ENCODE measurements at places on chromosomes 12 and 14.

DNA sequence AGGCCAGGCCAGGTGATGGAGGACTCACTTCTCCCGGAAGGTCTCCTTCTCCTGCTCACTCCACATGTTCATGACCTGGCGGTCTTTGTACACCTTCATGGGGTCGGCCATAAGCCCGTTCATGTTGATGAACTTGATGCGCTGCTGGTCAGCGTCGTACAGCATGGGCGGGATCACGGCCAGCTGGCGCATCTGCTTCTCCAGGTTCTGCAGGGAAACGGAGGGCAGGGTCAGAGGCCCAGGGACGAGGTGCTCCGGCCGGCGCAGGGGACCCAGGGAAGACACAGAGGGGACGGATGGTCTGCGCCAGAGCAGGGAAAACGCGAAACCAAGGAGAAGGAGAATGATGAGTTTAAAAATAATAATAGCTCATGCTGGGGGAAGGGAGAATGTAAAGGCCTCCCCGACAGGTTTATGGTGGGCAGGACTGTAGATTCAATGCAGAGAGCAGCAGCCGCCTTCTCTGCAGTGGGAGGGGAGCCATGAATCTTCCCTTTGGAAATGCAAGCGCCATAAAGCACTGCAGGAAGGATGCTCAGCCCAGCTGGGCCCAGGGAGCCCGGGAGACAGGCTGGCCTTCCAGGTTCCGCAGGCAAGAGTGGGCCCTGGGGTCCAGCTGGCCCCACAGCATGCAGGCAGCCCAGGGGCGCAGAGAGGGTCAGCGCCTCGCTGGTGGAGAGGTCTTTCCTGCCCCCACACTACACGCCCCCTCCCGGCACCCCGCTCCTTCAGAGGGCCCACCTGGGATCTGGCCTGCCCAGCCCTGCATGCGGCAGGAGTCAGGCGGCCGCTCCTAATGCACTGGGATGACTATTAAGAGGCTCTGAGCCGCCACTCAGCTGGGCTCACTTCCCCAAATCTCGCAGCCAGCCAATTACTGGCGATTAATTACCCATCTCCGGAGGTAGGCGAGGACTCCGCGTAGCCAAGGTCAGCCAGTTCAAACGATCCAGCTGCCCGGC lies 132.0 kb downstream of the RFLNA start:
- DNase-seq = no peak

DNA sequence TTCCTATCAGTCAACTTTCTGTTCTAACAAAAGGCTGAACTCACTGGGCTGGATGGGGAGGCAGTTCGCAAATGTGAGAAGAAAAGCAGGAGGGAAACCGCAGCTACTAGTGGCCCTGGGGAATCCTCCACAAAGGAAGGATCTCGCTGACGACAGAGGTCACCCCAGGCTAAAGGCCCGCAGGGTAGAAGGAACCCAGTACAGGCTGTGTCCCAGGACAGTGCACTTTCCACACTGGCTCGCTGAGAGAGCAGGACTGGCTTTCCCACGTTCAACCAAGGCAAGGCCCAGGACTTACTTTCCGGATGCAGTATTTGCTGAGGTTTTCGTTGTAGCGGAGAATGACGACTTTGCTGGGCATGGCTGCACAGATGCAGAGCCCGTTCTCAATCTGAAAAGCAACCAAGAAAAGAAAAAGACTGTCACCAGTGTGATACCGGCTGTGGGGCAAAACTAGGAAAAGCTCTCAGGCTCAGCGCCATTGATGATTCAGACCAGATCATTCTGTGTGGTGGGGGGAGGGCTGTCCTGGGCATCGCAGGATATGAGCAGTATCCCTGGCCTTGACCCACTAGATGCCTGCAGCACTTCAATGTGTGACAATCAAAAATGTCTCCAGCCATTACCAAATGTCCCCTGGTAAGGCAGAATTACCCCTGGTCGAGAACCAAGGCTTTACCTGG lies 36.3 kb downstream of the PRKAB1 start:
- no peak for DNase-seq

GRCh38 chr14:35337269-35338255 lies 45.4 kb downstream of the PSMA6 start:
- no peak for DNase-seq

GRCh38 chr12:14416658-14417057 lies 51.2 kb downstream of the ATF7IP start:
- no peak for DNase-seq

GRCh38 chr12:60926256-60926655 lies 1330.4 kb downstream of the SLC16A7 start:
- DNase-seq = no peak

DNA sequence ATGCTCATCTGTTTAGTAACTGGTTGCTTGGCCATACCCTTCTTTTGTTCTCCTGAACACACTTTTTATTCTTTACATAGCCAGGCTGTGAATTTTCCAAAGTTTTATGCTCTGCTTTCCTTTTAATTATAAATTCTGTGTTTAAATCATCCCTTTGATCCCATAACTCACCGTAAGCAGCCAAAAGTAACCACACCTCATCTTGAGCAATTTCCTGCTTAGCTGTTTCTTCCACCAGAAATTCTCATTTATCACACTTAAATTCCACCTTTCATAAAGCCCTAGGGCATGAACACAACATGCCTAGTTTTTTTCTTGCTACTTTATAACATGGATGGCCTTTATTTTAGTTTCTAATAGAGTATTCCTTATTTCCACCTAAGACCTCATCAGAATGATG lies 510.7 kb downstream of the C12orf50 start:
- no peak for DNase-seq

DNA sequence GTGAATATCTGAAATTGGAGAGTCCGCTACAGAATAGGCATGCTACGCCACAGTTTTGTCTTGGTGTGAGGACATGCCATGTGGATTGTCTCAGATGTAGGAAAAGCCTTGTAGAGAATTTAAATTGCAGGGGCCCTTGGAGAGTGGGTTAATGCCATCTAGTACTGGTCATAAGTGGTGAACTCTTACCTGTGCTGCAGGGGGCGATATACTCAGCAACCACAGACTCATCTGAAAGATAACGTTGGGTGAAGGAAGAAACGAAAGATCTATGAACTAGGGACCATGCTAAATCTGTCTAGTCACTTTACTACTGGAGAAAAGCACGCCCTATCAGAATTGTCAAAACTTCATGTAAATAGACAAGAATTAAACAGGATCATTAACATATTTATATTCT lies 33.7 kb upstream of the A2M start:
- DNase-seq = no peak

- no peak for DNase-seq
Measured at GRCh38 chr14:60323199-60323896, 74.3 kb downstream of the PPM1A start.

- DNase-seq = no peak
Measured at GRCh38 chr14:55715889-55716288, 135.9 kb downstream of the KTN1 start.

GRCh38 chr12:13367973-13368372 lies 171.4 kb downstream of the EMP1 start:
- DNase-seq = no peak

GRCh38 chr12:29102741-29103140 lies 46.3 kb upstream of the FAR2 start:
- no peak for DNase-seq

GRCh38 chr12:6380141-6381121 lies 3.5 kb upstream of the LTBR start:
- DNase-seq = no peak

GRCh38 chr12:28172434-28173030 lies 17.7 kb upstream of the CCDC91 start:
- DNase-seq = no peak

DNA sequence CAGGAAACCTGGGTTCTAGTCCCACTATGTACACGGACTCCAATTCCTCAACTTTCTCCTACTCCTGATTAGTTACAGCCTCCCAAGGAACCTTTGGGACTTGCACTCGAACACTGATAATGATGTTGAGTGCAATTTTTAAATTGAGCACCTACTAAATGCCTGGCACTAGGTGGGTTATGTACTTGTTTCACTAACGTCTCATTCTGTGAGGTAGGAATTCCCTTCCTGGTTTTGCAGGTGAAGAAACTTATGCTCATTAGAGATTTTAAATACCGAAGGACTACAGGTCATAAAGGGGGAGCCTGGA lies 536 bp downstream of the PARPBP start:
- DNase-seq = no peak

- DNase-seq = no peak
Measured at GRCh38 chr12:104279164-104279563, 24.4 kb upstream of the EID3 start.

DNA sequence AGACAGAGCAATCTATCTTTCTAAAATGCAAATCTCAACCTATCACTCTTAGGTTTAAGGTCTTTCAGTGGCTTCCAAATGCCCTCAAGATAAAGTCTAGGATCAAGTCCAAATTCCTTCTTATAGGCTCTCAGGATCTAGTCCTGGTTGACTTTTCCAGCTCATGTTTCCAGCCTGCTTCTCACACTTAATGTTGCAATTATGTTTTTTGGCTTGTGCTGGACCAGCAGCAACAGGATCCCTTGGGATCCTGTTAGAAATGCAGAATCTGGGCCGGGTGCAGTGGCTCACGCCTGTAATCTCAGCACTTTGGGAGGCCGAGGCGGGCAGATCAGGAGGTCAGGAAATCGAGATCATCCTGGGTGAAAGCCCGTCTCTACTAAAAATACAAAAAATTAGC lies 10.6 kb downstream of the GPR33 start:
- DNase-seq = no peak

DNA sequence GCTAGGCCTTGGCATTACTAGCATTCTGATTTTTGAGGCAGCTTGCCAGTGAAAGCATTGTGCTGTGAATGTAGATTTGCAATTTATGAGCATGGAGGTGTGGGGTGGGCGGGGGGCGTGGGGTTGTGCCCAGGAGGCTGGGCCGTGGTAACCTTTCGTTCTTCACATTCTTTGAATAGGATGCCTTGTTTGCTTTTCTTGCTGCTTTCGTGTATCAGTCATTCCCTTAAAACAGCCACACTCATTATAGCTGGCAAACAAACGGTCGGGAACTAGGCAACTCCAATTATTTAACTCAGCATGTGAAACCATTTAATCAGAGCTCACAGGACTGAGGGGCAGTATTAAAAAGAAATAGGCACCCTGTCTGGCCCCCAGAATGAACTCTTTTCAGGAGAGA lies 115.9 kb upstream of the PELI2 start:
- no peak for DNase-seq

DNA sequence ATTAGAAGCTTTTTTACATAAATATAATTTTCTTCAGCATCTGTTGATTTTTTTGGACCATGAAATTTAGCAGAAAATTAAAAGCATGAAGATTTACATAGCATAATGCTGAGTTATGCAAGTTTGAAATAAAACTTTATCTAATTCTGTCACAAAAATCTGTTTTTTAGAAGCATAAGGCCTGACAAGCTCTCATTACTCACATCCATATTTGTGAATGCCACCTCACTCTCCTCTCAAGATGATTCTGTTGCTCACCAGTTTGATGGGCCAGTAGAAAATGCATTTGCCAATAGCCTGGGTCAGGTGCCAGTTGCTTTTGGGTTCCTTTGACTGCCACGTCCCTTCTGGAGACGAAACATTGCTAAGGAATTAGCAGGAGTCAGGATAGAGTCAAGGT lies 181.5 kb upstream of the ATP2B1 start:
- DNase-seq = no peak

DNA sequence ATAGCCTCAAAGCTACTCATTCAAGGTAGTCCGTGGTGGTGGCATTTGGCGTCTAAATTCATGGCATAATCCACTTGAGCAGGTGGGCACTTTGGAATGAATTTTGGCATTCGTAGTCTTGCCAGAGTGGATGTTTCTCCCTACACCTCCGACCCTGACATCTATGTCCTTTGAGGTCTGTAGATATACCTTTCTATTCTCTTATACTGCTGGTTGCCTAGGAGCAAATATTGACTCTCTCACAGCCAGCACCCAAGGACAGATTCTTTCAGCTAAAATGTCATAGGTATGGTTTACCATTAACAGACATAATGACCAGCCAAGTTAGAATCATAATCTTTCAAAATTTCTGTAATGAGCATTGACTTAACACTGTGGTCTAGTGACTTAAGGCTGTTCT lies 47.4 kb upstream of the FLRT2 start:
- no peak for DNase-seq

DNA sequence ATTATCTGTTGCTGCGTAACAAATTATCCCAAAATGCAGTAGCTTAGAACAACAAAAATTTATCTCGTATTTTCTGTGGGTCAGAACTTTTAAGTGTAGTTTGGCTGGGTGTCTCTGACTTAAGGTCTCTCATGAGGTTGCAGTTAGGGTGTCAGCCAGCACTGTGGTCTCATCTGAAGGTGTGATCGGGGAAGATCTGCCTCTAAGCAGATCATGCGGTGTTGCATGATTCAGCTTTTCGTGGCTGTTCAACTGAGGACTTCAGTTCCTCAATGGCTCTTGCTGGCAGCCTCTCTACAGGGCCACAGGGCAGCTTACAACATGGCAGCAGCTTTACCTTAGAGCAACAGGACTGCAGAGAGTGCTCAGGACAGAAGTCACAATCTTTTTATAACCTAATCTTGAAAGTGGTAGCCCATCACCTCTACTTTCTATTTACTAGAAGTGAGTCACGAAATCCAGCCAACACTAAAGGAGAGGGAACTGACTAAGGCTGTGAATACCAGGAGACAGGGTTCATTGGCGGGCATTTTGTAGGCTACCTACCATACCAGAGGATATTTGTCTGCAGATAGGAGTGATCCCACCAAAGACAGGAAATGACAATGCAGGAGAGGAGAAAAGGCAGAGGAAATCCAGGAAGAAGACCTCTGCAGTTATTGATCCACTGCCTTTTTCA lies 1.8 kb upstream of the TMPRSS12 start:
- DNase-seq = no peak

DNA sequence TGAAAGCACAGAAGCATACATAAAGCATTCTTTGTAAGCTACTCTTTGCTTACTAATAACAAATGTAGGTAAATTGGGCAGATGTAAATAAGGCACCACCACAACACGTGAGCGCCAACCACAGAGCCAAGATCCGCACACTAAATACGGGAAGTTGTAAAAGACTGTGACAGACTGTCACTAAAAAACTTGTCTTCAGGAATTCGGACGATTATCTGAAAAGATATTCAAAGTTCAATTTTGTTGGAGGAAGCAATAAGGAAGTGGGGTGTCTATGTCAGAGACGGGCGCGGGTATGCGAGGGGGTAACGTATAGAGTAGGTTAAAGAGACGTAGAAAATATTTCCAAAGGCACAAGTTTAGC lies 1.5 kb upstream of the HSP90B1 start:
- peak; percentile 9 for DNase-seq

DNA sequence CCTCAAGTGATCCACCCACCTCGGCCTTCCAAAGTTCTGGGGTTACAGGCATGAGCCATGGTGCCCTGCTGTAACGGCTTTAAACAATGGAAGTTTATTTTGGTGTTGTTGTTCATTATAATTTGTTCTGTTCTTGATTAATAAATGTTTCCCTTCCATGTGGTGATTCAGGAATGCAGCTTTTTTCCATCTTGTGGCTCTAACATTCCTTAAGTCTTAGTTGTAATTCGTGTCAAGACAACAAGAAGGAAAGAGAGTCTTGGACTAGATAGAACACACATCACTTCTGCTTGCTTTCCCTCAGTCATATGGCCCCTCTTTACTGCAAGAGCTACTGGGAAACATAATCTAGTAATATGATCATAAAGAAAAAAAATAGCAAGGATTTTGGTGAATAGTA lies 211.6 kb downstream of the SLC6A15 start:
- no peak for DNase-seq

All from activated T-helper 1 cell treated with anti-CD3 and anti-CD28 coated beads, Interleukin-2, amount 50 U/mL, for 16 hours (primary cell).